Activated CD8-positive, alpha-beta T cell treated with anti-CD3 and anti-CD28 coated beads for 36 hours (primary cell): ENCODE measurements at places on chromosomes 7 and 10. TPM values are rescaled to one million over a fixed set of nuclear protein-coding genes. Genes with fewer than 3 reads are reported as not detected.

CDC14C gene
- total RNA-seq = not detected

PSD gene
- 9.3 TPM for total RNA-seq

OR13A1 gene
- not detected for total RNA-seq

NPFFR1 gene
- not detected for total RNA-seq

CCDC3 gene
- not detected for total RNA-seq

SYNPO2L gene
- total RNA-seq = not detected

ZNF735 gene
- total RNA-seq = not detected

AKR1B1 gene
- total RNA-seq = 108 TPM

ZNF804B gene
- not detected for total RNA-seq

PTER gene
- 23.3 TPM for total RNA-seq

PIK3AP1 gene
- 4.7 TPM for total RNA-seq

DMBT1 gene
- not detected for total RNA-seq

SPDYE9 gene
- not detected for total RNA-seq

NDUFB8 gene
- 384 TPM for total RNA-seq

ZNF727 gene
- total RNA-seq = not detected

BAIAP2L1 gene
- 2.3 TPM for total RNA-seq

ATAD1 gene
- 43.8 TPM for total RNA-seq

TRIM73 gene
- 6.4 TPM for total RNA-seq

FANK1 gene
- 0.58 TPM for total RNA-seq

COL13A1 gene
- total RNA-seq = not detected

FBXL13 gene
- 0.96 TPM for total RNA-seq

OR9A2 gene
- not detected for total RNA-seq

BEND7 gene
- not detected for total RNA-seq

TMEM72 gene
- not detected for total RNA-seq

RARRES2 gene
- not detected for total RNA-seq

UBN2 gene
- 7.0 TPM for total RNA-seq

ELMO1 gene
- total RNA-seq = 75.3 TPM

ANXA8L1 gene
- not detected for total RNA-seq

ING3 gene
- 24.1 TPM for total RNA-seq

PFKP gene
- total RNA-seq = 219 TPM

PNLIP gene
- total RNA-seq = not detected
